CD4-positive, alpha-beta T cell (primary cell): ENCODE measurements at places on chromosomes 4 and X.

- DNase-seq: no peak
These were observed 83.6 kb downstream of the GATB start for GRCh38 chr4:151677193-151677592.

DNA sequence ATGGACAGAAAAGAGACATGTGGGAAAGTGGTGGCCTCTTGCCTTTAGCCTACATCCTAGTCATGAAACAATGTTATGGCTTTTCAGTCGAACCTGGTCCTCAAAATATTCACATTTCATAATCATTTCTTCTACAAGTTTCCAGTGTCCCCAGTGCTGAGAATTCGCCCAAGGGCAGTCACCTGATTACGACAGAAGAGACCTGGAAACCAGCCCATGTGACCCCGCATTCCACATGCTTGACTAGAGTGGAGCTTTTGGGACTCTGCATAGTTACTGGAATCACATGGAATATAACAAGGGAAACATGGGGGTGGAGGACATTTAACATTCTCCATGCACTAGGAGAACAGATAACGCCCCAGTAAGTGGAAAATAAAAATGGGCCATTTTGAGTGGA, 100.1 kb downstream of the PPARGC1A start:
- DNase-seq: no peak

DNA sequence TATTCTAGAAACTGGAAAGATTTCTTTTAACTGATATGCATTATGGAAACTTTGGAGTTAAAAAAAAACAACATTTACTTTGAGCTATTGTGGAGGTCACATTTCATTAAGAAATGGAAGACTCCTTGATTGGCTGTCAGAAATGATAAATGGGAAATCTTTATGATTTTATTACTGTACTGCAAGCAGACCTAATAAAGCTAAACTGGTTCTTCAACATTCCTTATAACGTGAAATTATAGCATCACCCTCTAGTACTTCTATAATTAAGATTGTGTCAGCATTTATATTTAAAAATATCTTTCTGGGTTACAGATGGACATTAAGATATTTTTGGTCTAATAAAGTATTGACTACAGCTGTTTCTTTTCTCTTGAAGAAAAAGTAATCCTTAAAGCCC, 213.8 kb upstream of the PACRGL start:
- no peak for DNase-seq

DNA sequence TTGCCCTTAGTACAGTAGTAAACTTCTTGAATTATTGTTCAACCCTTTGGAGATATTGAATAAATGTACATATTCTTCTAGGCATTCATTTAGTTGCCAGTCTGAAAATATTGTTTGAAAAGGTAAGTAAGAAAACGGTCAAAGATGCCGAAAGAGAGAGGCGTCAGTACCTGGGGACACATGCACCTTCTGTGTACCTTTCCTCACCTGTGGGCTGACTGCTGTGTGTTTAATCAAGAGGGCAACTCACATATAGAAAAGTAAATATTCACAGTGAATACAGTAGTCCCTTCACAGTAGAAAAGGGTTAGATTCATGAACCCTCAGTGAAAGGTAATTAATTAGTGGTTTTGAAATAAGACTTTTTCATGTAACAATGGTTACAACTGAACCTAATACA, 6.9 kb downstream of the ANXA10 start:
- DNase-seq: no peak

- no peak for DNase-seq
These were observed 194.2 kb downstream of the MAD2L1 start for GRCh38 chr4:119872371-119873016.

- no peak for DNase-seq
These were observed 44.1 kb downstream of the GAK start for GRCh38 chr4:888029-888428.

DNA sequence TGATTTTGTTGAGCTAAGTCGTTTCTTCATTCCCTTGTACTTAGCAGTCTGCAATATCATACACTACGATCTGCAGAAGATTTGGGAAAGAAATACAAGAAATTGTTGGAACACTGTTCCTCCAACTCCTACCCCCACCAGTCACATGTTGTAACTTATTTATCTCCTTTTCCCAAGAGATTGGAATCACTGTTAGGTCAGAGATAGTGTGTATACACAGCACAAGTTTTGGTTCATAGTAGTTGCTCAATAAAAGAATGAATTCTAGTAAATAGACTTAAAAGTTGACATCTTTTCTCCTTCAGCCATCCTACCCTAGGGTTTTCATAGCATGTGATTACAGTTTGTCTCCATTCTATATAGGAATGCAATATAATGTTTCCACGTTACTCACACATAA, 68.8 kb downstream of the ARFIP1 start:
- DNase-seq: no peak

DNA sequence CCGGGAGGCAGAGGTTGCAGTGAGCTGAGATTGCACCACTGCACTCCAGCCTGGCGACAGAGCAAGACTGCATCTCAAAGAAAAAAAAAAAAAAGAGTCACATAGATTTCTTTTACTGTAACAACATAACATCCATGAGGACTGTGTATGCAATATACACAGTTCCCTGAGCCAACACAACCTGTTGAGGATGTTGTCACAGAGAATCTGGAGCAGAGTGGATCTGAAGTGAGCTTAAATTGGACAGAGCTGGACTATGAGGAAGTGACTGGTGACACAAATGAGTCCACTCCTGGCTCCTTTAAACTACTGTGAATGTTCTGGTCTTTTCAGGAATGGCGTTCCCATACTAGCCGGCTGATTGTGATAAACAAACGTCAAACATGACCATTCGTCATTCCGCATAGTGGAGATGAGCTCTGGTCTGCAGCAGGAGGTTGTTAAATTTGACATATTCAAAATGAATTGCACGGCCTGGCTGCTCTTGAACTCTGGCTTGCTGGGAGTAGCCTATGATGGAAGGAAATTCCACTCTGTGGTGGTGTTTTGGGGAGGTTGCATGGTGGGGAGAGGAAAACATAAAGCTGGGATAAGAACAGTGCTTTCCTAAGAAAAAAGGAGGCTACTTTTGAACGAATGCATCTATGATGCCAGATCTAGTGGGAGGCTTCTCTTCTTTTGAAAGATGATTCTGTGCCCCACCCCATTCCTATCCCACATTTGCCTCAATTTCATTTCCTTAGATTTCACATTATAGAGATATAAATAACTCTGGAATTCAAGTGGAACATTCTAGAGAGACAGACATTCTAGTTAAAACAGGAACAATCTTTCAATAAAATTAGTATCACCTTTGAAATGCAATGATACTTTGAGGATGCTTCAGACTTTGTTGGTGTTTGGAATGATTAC, 149.5 kb downstream of the SHROOM3 start:
- DNase-seq: no peak

DNA sequence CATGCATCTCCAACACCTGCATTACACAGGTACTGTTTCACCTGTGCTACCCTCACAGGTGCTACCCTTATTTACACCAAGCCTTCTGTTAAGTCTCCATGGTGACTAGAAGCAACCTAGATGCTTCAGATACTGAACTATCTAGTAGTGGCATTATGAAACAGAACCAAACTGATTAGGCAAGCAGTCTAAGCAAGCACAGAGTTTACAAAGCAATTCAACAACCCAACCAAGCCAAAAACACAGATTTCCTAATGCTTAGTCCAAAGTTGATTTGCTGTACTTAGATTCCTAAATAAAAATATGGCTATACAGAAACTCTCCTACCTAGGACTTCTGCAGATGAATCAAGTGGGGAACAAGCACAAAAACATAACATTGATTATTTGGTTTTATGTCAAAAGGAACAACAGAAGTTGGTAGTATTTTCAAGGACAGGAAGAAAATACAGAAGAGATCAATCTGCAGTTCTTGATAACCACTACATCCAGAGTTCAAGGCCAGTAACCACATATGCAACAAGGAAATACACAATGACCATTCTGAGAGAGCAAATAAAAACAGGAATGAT, 3.2 kb downstream of the TAPT1 start:
- no peak for DNase-seq

GRCh38 chr4:2126309-2127043, 67.3 kb downstream of the NAT8L start:
- DNase-seq: no peak

DNA sequence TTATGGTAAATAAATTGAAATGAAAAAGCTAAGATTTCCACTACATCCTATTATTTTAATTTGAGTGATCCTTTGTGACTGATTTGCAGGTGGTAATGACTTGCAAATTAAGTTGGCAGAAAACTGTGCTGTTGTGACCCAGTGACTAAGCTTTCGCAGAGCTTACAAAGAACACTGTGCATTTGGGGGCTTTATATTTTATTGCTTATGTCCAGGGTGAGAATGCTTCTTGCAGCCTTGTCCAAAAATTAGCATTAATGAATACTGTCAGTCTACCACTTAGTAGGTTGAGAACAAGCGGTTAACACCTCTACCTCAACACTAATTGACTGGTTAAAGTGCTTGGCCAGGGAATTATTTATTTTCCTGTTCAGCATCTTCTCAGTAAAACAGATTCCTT, 991.3 kb upstream of the DIAPH2 start:
- no peak for DNase-seq

DNA sequence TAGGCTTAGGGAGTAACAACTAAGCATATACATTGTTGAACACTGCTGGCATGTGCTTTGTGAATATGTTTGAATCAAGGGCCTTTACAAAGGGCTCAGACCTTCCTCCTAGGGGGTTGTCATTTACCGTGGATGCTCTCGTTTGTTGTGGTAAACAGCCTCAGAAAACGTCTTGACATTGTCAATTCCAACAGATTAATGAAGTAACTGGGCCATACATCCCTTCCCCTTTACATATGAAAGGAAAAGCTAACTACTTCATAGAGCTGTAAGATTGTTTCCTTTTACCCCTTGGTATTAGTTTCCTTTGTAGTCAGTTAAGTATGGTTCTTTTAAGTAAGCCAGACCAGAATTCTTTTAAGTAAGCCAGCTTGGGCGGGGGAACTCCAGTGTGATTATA, 42.9 kb downstream of the FAT4 start:
- DNase-seq: no peak

- DNase-seq: no peak
These were observed 687.1 kb downstream of the KLHL13 start for GRCh38 chrX:117429501-117429900.

DNA sequence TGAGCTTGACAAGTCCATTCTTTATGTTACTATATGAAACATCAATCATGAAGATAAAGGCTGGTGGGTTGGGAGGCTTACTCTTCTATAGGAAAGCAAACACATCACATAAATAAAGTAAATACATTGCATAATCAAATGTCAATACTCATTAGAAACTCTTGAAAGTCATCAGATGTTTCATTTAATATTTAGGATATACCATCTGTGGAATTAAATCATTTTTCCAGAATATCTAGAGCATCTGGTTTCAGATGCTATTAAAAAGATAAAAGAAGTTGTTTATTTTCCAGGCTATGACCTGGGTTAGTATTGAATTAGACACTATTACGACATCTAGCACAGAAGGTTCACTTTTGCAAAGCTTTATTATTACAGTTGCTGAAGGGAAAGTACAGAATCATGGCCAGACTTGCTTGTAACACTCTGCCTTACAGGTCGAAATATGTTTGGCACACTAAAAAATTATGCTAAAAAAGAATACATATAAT, 72.6 kb downstream of the METTL14 start:
- DNase-seq: no peak

DNA sequence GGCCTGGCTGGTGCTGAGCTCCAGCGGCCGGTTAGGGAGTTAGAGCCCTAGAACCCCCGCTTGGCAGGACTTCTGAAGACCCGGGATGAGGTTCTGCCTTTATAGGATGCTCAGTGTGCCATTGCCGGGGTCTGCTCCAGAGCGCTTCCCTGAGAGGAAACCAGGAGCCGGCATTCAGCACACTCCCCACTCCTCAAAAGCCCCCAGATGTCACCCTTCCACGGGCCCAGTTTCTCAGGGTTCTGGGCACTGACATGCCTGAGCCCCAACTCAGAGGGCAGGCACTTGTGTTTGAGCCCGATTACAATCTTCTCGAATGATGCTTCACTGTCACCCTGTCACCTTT, 6.5 kb downstream of the NKX3-2 start:
- DNase-seq: no peak

- DNase-seq: no peak
These were observed 588.3 kb upstream of the DIPK2B start for GRCh38 chrX:45788941-45789348.

DNA sequence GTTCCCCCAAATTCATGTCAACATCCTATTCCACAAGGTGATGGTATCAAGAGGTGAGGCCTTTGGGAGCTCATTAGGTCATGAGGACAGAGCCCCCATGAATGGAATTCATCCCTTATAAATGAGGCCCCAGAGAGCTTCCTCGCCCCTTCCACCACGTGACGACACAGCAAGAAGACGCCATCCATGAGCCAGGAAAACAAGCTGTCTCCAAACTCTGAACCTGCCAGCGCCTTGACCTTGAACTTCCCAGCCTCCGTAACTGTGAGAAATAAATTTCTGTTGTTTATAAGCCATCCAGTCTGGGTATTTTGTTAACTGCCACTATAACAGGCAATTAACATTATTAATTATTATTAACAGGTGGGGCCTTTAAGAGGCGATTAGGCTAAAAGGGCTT, 5.8 kb downstream of the AGA start:
- no peak for DNase-seq

GRCh38 chrX:100743009-100743607, 11.2 kb upstream of the SYTL4 start:
- DNase-seq: no peak

GRCh38 chrX:39445336-39445735, 644.1 kb downstream of the MID1IP1 start:
- DNase-seq: peak; percentile 4

DNA sequence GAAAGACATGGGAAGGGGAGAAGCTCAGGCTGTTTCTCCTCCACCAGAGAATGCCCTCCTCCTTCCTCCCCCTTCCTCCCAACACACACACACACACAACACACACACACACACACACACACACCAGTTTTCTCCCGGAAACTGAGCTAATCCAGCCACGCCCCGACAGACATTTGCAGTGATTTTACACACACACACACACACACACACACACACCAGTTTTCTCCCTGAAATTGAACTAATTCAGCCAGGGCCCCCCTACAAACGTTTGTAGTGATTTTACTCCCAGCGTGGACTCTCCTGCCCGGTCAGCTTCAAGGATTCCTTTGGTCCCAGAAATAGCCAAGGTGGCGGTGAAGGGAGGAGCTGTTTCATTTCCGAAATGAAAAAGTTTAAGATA, 32.9 kb upstream of the STX18 start:
- DNase-seq: peak; percentile 62

DNA sequence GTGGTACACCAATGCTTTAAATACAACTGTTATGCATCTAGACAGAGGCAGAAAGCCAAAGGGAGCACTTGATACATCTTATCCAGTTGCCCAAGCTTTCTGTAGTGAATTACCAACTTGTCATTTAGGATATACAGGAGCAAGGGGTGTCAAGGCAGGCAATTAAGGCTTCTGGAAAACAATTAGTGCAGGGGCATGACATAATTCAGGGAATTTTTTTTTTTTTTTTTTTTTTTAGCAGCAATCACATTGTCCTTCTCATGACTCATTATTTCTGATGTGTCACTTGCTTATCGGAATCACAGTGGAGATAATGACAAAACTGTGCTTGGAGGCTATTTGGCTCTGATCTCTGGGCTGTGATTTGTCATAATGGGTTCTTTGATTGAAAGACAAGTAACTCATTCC, 259.5 kb downstream of the ARHGAP24 start:
- DNase-seq: no peak
